ENCODE measurements at places on chromosomes 12 and 14.

DNA sequence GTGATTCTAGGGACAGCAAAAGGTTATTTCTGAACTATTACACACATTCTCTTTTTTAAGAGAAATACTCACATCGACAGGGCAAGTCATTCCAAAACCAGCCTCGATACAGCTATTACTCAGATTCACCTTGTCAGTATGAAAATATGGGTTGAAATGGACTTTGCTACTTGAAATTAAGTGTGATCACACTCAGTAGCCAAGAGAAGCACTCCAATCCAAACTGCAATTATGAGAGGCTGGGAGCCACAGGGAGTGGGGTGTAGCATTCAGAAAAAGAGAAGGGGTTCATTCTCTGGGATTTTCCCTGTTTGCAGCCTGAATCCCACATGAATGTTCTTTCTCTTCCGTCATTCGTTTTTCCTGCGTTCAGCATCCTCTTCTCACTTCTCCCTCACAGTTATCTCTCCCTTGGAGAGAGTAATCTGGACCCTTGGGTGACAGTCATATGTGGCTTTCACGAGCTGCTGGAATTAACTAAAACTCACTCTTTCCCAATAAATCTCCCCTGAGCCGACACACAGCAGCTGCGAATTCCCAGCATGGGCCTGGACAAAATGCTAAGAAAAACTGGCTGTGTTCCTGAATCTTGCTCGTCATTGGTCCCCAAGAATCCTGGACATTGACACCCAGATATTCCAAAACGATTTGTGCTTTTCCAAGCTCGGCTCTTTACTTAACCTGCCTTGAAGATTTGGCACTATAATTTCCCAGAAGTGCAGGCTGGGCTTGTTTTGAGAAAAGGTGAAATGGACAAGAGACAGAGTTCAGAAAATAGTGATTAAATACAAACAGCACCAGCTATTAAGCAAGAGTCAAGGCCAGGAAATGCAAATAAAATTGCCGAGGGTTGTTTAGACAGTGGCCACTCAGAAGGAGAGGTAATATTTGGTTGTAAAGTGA, 199.5 kb upstream of the PLEKHG7 start:
- H3K27ac ChIP-seq, result no peak overlapping the region
- peaks cover 32% of the 10 kb centered on the region for H3K4me1 ChIP-seq
- H3K27me3 ChIP-seq, result no peaks in the 10 kb centered on the region
- H3K4me3 ChIP-seq, result no peak overlapping the region
- no peaks in the 10 kb centered on the region for H3K36me3 ChIP-seq

DNA sequence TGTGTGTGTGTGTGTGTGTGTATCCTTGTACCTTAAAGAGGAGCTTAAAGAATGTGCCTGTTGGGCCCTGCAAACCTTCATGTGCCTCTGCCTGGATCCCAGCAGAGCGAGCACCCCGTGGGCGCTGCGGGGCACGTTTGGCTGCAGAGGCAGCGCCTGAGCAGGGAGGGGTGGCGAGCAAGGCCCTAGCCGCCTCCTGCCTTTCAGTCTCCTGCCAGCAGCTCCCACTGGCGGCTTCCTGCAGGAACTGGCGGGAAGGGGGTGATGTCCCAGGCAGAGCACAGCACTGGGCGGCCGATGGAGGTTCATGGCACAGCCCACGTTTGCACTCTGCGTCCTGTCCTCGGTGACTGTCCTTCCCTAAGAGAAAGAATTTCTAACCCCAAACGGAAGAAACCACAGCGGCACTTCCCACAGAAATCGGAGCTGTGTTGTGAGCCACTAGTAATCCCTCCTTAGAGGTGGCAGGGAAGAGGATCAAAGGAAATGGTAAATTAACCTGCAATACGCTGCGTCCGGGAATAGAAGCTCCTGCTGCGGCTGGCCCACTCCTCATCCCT, 19.8 kb downstream of the ZBTB42 start:
- H3K4me1 ChIP-seq, result peaks cover 15% of the 10 kb centered on the region
- H3K36me3 ChIP-seq, result no peaks in the 10 kb centered on the region
- H3K27me3 ChIP-seq, result no peaks in the 10 kb centered on the region
- H3K4me3 ChIP-seq, result no peak overlapping the region
- no peak for DNase-seq

DNA sequence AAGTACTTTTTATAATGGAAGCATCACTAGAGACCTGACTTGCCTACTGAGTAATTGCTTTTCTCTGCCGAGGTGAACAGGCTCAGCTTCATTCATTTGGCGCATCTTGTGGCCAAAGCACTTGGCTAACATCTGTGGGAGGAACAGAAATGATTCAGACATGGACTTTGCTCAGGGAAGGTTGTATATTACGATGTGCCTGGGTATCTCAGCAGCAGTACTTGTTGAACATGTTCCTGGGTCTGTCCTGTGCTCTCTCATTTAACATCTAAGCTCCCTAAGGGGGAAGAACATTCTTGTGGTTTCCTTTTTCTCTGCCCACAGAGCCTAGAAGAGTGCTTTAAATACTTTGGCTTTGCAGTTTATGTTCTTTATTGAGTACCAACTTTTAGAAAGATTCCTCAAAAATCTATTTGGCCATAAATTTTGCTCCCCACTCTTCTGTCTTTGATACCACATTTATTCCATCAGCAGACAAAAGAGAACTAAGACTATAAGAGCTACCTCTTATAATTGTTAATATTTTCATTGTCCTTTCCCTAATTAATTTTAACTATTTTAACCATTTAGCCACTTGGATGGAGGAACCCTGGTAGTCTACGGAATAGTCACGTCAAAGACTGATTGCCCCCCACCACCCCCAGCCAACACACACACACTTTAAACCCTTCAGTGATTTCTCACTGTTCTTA, 101.2 kb upstream of the EGLN3 start:
- H3K4me3 ChIP-seq, result no peak overlapping the region
- H3K27me3 ChIP-seq, result no peaks in the 10 kb centered on the region
- no peak for DNase-seq
- H3K36me3 ChIP-seq, result no peaks in the 10 kb centered on the region
- H3K27ac ChIP-seq, result no peak overlapping the region

- peaks cover 7% of the 10 kb centered on the region for H3K27me3 ChIP-seq
- DNase-seq, result no peak
- H3K27ac ChIP-seq, result no peak overlapping the region
- no peak overlapping the region for H3K4me3 ChIP-seq
These were observed 7.4 kb downstream of the PKP2 start for GRCh38 chr12:32889011-32889760.

GRCh38 chr12:76413121-76413520, 64.9 kb upstream of the BBS10 start:
- no peaks in the 10 kb centered on the region for H3K27me3 ChIP-seq
- H3K4me3 ChIP-seq, result no peak overlapping the region
- H3K36me3 ChIP-seq, result peaks cover 14% of the 10 kb centered on the region
- H3K4me1 ChIP-seq, result no peaks in the 10 kb centered on the region
- no peak overlapping the region for H3K27ac ChIP-seq

DNA sequence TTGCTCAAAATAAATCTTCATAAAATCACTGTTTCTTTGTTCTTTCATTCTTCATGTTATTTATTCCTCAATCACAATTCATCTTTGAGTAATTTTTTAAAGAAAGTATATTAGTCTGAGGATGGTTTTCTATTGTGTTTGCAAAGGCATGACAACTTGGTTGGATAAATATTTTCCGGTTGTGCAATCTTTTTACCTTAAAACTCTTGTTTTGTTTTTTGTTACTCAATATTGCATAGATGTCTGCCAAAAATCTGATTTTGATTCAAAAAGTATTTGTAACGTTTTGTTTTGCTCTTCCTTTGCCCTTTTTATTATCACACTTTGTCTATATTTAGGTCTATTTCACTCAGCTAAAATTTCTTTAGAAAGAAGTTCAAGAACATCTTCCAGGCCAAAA, 86.2 kb upstream of the SYT1 start:
- no peak overlapping the region for H3K4me3 ChIP-seq
- H3K36me3 ChIP-seq, result no peaks in the 10 kb centered on the region
- no peak overlapping the region for H3K27ac ChIP-seq
- no peaks in the 10 kb centered on the region for H3K4me1 ChIP-seq
- no peak for DNase-seq

- no peak overlapping the region for H3K4me3 ChIP-seq
- H3K27ac ChIP-seq, result no peak overlapping the region
- H3K27me3 ChIP-seq, result no peaks in the 10 kb centered on the region
These were observed 13.9 kb upstream of the MDM2 start for GRCh38 chr12:68793975-68794652.

DNA sequence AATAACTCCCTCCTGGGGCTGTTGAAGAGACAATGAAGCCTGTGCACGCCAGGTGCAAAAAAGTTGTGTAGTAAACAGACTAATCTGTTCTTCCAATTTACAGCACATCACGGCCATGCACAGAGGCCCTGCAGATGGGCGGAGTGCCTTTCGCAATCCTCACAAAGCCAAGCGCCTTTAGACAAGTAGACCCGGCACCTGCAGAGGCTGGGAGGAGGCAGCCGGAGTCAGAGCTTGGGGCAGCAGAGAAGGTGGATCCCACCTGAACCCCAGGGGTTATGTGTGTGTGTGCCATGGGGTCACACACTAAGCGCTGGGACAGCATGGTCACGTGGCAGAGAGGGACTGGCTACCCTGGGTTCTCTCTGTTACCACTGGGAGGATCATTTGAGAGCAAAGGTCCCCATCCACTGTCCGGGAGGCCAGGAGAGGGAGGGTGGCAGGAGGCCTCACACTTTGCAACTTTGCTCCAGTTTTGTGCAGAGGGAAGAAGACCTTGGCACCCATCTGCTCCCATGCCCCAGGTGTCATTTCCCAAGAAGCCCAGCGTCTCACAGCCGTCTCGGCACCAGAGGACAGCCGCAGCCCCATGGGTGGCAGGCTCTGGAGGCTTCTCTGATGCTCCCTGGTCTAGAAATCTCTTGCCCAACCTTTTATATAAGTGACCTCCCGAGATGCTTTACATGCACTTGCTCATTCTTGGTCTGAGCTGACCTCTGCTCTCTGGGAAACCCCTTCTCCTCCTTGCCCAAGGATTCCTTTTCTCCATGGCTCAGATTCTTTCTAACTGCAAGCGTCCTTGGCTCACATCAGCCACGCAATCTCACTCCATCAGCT, 80.0 kb upstream of the DICER1 start:
- H3K27me3 ChIP-seq, result no peaks in the 10 kb centered on the region
- H3K36me3 ChIP-seq, result no peaks in the 10 kb centered on the region

- no peak overlapping the region for H3K4me3 ChIP-seq
- H3K27ac ChIP-seq, result no peak overlapping the region
- H3K4me1 ChIP-seq, result no peaks in the 10 kb centered on the region
- no peaks in the 10 kb centered on the region for H3K27me3 ChIP-seq
- DNase-seq, result no peak
- no peaks in the 10 kb centered on the region for H3K36me3 ChIP-seq
These were observed 248.0 kb upstream of the FLRT2 start for GRCh38 chr14:85281921-85282320.

DNA sequence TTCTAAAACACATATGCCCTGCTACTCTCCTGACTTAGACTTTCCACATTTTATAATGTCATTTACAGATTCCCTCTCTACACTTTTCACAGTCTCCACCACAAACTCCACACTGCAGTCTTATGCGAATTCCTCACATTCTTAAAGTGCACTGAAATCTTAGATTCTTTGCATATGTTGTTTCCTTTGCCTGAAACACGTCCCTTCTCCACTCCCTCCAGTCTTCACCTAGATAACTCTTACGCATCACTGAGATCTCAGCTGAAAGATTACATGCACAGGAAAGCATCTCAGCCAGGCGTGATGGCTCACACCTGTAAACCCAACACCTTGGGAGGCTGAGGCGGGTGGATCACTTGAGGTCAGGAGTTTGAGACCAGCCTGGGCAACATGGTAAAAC, 3.8 kb upstream of the ARHGAP9 start:
- H3K4me1 ChIP-seq, result peaks cover 48% of the 10 kb centered on the region
- no peak overlapping the region for H3K4me3 ChIP-seq
- no peak overlapping the region for H3K27ac ChIP-seq
- H3K36me3 ChIP-seq, result no peaks in the 10 kb centered on the region

GRCh38 chr12:117362391-117362790, 965 bp upstream of the NOS1 start:
- no peak overlapping the region for H3K27ac ChIP-seq
- H3K4me1 ChIP-seq, result no peaks in the 10 kb centered on the region
- no peak for DNase-seq
- no peak overlapping the region for H3K4me3 ChIP-seq
- H3K27me3 ChIP-seq, result peaks cover 34% of the 10 kb centered on the region

- H3K4me3 ChIP-seq, result no peak overlapping the region
- no peaks in the 10 kb centered on the region for H3K36me3 ChIP-seq
- no peak for DNase-seq
- no peak overlapping the region for H3K27ac ChIP-seq
- no peaks in the 10 kb centered on the region for H3K4me1 ChIP-seq
- H3K27me3 ChIP-seq, result no peaks in the 10 kb centered on the region
These were observed 81.8 kb downstream of the NUMB start for GRCh38 chr14:73376585-73376984.

DNA sequence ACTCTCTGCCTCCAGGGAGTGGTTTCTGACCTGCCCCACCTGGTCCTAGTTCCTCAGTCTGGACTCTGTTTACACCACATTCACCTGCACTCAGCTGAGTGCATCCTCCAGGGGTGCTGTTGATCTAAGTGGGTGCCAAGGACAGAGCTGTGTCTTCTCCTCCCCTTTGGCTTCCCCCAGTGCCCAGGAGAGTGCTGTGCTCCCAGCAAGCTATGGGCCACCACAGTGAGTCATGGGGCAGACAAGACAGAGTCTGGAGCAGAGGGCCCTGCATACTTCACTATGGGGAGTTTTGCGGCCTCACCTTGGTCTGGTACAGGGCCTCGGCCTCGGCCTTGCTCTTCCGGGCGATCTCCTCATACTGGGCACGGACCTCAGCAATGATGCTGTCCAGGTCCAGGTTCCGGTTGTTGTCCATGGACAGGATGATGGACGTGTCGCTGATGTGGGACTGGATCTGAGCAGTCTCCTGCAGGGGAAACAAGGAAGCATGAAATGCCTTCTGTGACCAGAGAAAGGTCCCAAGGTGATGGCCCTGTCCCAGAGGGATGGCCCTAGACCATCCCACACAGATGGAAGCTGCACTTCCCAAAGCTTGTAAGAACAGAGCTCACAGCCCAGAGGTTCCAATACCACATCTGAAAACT, 4.9 kb downstream of the KRT73 start:
- DNase-seq, result no peak
- H3K36me3 ChIP-seq, result peaks cover 3% of the 10 kb centered on the region
- H3K27me3 ChIP-seq, result no peaks in the 10 kb centered on the region
- H3K27ac ChIP-seq, result peak overlapping the region; percentile 48
- H3K4me3 ChIP-seq, result no peak overlapping the region

GRCh38 chr12:62651138-62651537, 184.5 kb downstream of the MON2 start:
- peaks cover 8% of the 10 kb centered on the region for H3K4me1 ChIP-seq
- no peak overlapping the region for H3K27ac ChIP-seq
- DNase-seq, result no peak
- H3K36me3 ChIP-seq, result no peaks in the 10 kb centered on the region
- H3K4me3 ChIP-seq, result no peak overlapping the region
- no peaks in the 10 kb centered on the region for H3K27me3 ChIP-seq

GRCh38 chr12:57127101-57127725, 1.1 kb upstream of the LRP1 start:
- no peaks in the 10 kb centered on the region for H3K27me3 ChIP-seq
- H3K27ac ChIP-seq, result no peak overlapping the region
- peak overlapping the region; percentile 67 for H3K4me3 ChIP-seq
- H3K4me1 ChIP-seq, result peaks cover 28% of the 10 kb centered on the region
- H3K36me3 ChIP-seq, result no peaks in the 10 kb centered on the region
- DNase-seq, result peak; percentile 51

All from CD4-positive, alpha-beta T cell (primary cell).